ENCODE measurements at places on chromosomes 7 and 10.

GRCh38 chr7:74619235-74619860, 38.2 kb upstream of the GTF2I start:
- DNase-seq: no peak
- peaks cover 3% of the 10 kb centered on the region for H3K4me1 ChIP-seq
- no peaks in the 10 kb centered on the region for H3K27me3 ChIP-seq
- no peak overlapping the region for H3K4me3 ChIP-seq
- peak overlapping the region; percentile 26 for H3K27ac ChIP-seq

DNA sequence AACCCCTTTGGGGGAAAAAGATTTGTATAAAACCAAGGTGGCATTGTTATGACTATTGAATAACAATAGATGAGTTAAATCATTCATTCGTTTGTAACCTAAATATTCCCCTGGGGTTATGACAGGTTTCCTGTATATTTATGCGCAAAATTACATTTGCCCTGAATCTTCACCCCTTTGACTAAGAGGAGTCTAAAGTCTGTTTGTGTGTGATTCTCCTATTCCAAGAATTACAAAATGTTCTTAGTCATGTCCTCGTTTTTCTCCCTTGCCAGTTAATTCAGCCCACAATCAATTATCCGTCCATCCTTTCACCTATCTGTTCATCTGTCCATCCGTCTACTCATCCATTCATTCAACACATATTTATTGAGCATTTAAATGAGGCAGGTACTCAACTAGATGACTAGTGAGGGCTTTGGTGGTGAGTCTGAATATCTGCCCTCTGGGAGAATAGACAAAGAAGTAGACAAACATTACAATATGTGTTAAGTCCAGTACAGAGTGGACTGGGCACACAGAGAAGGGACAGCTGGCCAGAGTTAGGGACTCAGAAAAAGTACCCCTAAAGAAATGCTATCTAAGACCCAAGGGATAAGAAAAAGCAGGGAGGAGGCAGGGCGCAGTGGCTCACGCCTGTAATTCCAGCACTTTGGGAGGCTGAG, 35.6 kb upstream of the TCF7L2 start:
- no peak overlapping the region for H3K27ac ChIP-seq
- DNase-seq: no peak
- no peaks in the 10 kb centered on the region for H3K4me1 ChIP-seq
- H3K36me3 ChIP-seq: no peaks in the 10 kb centered on the region

DNA sequence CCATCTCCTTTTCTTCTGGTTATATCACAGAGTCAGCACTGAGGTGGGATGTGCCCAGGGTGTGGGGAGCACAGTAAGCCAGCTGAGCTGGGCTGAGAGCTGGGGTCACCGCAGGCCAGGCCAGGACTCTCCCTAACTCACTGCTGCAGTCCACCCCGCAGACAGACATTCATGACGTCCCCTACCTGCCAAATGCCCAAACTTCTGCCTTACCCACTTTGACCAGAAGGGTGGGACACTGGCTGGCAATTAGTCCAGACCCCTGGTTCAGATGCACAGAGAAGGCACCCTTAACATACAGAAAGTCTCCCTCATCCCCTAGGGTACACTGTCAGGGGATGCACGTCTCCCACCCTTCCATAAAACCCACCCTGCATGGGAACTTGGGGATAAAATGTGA, 2.1 kb downstream of the DRGX start:
- H3K27me3 ChIP-seq: peaks cover 64% of the 10 kb centered on the region
- H3K4me1 ChIP-seq: peaks cover 8% of the 10 kb centered on the region
- H3K27ac ChIP-seq: no peak overlapping the region
- no peak for DNase-seq

DNA sequence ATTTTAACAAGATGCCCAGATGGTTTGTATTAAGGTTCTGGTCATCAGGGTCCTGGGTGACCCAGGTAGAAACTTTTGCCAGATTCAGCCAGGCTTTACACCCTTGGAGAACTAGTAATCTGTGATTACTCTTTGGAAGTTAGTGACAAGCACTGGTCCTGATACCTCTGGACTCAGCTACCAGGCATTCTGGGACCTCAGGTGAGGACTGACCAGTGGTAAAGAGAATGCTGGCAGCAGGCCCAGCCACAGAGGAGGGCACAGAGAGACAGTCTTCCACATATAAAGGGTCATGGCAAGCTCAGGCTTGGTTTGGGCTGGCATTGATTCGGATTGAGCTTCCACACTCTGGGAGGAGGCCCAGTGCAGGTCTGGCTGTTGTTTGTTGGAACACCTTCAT, 112.0 kb upstream of the CHST15 start:
- H3K4me1 ChIP-seq: no peaks in the 10 kb centered on the region
- no peak overlapping the region for H3K4me3 ChIP-seq
- no peak for DNase-seq
- no peak overlapping the region for H3K27ac ChIP-seq
- no peaks in the 10 kb centered on the region for H3K27me3 ChIP-seq

GRCh38 chr7:65239707-65240352, 133.8 kb upstream of the ZNF92 start:
- peak overlapping the region; percentile 17 for H3K27ac ChIP-seq
- no peaks in the 10 kb centered on the region for H3K4me1 ChIP-seq
- peaks cover 7% of the 10 kb centered on the region for H3K27me3 ChIP-seq

GRCh38 chr10:111018021-111018420, 58.8 kb upstream of the ADRA2A start:
- H3K27ac ChIP-seq: no peak overlapping the region
- no peak overlapping the region for H3K4me3 ChIP-seq
- no peak for DNase-seq
- peaks cover under 1% of the 10 kb centered on the region for H3K36me3 ChIP-seq
- no peaks in the 10 kb centered on the region for H3K27me3 ChIP-seq
- no peaks in the 10 kb centered on the region for H3K4me1 ChIP-seq

DNA sequence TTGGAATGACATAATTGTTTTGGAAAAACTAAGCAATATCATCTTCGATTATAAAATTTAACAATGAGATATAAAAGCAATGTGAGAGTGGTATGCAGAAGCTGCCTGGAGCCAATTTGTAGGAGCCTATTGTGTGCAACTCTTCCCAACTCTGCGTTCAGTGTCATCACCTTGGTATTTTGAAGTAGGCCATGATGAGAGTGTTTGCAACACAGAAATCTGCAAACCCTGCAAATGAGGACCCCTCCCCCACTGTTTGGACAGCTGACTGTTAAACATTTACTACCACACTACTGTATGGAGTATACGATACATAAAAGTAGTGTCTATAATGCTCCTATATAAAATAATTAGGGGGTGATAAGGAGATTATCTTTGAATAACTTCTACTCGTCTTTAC, 531.3 kb downstream of the ATRNL1 start:
- no peaks in the 10 kb centered on the region for H3K27me3 ChIP-seq
- no peak overlapping the region for H3K27ac ChIP-seq
- no peak overlapping the region for H3K4me3 ChIP-seq
- DNase-seq: no peak

DNA sequence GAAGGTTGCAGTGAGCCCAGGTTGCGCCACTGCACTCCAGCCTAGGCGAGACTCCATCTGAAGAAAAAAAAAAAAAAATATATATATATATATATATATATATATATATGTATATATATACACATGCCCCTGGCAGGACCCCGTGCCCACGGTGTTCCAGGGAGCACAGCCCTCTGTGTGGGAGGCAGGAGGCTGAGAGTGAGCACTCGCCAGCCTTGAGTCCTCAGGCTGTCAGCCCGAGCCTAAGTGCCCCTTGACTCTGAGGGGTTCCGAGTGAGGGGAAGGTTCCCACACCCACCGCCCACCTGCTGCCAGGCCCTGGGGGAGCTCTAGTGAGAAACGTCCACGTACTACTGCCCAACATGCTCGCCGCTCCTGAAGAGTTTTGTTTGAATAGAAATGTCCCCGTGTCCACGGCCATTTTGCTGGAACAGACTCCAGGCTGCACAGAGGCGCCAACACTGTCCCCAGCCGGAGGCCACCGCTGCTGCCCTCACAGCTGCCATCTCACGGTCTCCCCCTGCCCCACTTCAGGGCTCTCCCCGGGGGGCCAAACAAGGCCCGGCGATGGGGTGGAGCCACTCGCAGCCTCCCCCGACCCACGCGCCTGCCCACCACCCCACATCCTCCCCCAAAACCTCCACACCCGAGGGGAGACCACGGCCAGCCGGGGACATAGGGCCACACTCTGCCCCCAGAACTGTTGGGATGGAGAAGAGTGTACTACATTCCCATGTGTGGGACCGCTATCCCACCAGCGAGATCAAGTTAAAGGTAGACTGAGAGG, 62.8 kb upstream of the EBF3 start:
- H3K4me1 ChIP-seq: no peaks in the 10 kb centered on the region
- no peak overlapping the region for H3K4me3 ChIP-seq
- no peaks in the 10 kb centered on the region for H3K36me3 ChIP-seq
- H3K27ac ChIP-seq: no peak overlapping the region

DNA sequence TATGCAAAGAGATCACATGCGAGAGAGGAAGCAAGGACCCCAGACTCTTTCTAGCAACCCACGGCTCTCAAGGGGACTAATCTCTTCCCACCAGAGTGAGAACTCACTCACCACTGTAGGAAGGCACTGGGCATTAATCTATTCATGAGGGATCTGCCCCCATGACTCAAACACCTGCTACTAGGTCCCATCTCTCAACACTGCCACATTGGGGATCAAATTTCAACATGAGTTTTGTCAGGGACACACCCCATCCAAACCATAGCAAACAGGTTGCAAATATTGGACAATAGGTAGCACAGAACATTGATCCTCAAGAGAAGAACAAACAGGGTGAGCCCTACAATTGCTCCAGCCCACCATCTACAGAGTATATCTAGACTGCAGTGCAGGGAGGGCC, 740.6 kb downstream of the LRMDA start:
- no peaks in the 10 kb centered on the region for H3K27me3 ChIP-seq
- H3K27ac ChIP-seq: no peak overlapping the region
- DNase-seq: no peak
- no peak overlapping the region for H3K4me3 ChIP-seq

All from gastrocnemius medialis (tissue), 4 donors.